ENCODE measurements at places on chromosomes 3 and 15.
A peak's percentile ranks its signal among the peaks of the same experiment; 100 is the strongest.

GRCh38 chr3:189911001-189911400 lies 209.7 kb downstream of the P3H2 start:
- DNase-seq, result no peak

DNA sequence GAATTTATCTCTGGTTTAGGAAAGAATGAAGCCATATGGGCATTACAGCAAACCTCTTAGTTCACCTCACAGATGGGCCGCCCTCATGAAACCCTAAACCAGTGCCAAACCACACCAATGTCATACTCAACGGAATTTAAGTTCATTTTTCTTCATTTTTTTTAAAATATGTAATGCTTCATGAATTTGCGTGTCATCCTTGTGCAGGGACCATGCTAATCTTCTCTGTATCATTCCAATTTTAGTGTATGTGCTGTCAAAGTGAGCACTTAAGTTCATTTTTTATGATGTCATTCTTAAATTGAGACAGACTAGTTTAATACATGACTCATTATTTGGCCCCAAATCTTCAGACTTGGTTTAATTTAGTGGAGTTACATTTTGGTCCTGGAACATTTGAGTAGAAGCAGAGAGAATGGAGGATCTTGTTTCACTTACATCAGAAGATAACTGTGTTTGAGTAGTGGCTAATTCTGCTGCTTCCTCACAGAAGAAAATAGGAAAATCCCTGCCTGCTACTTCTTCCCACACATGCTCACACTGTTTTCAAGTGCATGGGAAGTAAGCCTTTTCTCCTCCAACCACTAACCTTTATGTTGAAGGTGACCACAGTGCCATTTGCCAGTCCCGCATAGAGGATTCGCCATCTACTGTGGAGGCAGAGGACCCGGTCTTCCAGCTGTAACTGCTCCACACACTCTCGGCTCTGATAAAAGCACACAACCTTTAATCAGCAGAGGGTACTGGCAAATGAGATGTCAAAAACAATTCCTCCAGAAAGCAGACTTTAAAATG lies 63.3 kb downstream of the ZNF106 start:
- no peak for DNase-seq

GRCh38 chr3:196966526-196967401 lies 1.9 kb downstream of the PIGZ start:
- DNase-seq, result peak; percentile 88

GRCh38 chr3:157116017-157116416 lies 43.9 kb downstream of the CCNL1 start:
- DNase-seq, result no peak

DNA sequence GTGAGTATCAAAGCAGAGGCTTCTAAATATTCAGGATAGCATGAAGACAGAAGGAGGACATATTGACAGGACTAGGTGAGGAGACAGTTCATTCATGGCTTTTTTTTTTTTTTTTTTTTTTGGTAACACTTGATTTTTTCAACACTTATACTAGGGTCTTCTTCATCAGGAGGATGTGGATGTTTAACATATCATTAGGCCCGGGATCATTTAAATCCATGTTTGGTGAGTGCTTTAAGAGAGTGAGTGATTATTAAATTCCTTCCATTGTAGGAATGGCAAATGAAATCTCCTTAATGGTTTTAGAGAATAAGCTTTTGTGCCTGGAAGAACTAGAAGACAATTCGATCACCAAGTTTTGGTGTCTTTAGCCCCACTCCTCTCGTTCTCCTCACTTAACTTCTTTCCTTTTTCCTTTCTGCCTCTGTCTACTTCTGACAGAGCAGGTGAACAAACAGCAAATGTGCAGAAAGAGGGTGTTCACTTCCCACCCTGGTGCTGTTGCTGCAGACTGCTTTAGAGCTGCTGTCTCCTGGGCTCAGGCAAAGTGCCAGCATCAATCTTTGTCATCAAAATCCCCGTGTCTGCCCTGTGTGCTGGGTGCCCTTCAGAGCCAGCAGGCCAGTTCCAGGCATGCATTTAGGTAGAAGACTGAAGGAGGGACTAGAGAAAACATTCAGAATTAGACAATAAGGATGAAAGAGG lies 35.6 kb upstream of the RAB11A start:
- no peak for DNase-seq

DNA sequence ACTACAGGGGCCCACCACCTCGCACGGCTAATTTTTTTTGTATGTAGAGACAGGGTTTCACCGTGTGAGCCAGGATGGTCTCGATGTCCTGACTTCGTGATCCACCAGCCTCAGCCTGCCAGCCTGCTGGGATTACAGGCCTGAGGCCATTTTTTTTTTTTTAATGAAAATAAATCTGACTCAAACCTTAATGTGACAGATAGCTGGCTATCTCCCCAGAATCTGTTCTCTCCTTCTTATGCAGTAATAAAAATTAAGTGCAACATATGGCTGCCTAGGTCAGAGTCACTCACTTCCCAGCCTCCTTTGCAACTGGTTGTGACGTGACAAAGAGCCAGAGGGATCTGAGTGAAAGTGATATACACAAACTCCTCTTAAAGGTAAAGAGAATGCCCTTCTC lies 53.0 kb downstream of the ZNF148 start:
- DNase-seq, result no peak

DNA sequence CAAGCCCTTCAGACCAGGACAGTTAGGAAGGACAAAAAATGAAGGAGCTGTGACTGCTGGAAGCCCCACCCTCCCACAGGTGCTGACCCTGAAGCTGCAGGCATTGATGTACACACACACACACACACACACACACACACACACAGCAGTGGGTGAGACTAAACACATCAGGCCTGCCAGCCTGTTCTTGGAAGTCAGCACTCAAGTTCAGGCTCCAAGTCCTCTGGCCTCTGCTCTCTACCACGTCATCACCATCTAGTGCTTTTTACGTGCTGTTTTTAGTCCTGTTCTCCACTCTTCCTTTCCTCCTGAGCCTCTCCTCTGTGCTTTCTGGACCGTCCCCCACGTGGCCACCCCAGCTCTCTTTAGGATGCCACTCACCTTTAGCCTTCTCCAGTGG lies 5.4 kb upstream of the KBTBD12 start:
- no peak for DNase-seq

DNA sequence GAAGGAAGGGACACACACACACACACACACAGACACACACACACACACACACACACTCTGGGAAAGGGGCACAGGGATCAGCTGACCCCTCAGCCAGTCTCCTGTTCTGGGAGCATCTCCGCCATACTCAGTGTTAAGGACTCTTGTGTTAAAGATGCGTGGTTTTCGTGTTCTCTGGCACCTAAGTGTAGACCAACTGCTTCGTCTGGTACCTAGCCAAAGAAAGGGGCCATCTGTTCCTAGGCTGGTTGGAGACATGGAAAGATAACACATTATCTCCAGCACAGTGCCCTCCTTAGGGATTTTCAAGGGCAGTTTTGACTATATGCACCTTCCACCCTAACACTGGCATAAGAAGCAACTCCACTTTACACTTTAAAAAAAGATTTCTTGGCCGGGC lies 65.1 kb downstream of the EPHB1 start:
- DNase-seq, result no peak

DNA sequence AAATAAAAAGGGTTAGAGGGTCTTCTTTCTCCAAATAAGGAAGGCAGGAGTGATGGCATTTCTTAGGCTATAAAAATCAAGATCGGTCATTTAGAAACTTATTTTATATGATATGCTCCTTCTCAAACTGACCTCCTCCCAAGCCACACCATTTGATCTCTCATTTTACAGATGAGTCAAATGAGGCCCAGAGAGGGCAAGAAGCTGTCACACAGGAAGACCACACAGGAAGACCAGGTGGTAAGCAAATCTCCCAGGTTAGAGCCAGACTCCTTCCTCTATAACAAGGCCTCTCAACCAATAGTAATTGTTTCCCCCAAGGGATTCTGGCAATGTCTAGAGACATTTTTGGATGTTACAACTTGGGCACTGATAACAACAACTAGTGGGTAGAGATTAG lies 13.8 kb downstream of the TLE3 start:
- DNase-seq, result no peak

- no peak for DNase-seq
These were observed 24.2 kb upstream of the CD96 start for GRCh38 chr3:111517801-111518200.

GRCh38 chr15:93319121-93319814 lies 230.3 kb upstream of the RGMA start:
- peak; percentile 69 for DNase-seq

DNA sequence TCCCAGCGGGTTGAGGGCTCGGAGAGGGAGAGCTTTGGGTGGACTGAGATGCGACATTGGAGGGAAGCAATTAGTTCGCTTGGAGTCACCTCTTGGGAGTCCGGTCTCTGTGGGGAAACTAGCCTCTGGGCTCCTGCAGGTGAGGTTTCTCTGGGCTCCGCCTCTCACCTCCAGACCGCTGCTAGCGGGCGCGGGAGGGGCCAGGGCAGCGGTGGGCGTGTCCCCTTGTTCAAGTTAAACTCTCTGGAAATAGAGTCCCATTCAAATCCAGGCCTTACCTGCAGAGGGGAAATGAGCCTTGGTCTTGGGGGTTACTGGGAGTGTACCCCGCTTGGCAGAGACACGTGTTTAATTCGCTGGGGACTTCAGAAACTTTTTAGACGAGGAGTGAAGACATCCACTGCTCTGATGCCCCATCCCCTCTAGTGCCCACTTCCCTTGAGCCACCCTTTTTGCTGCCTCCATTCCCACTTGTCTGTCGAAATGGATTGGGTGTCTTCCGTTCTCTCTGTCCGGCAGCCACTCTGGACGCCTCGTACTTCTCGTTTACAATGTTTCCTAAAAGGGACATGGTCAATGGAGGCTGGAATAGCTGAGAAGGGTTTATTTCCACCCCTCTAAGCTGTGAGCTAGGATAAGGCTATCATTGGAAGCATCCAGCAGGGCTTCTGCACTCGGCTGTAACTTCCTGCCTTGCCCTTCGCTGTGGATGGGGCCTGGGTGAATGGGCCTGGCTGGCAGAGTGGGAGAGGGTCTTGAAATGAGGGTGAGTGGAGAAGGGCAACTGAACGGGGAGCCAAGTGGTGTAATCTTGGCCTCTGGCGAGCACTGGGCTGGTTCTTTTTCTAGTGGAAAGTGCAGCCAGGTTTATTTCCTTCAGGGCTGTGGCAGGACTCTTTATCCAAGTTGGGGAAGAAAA lies 1.1 kb downstream of the MITF start:
- no peak for DNase-seq

- DNase-seq, result no peak
These were observed 106.4 kb upstream of the RPL32 start for GRCh38 chr3:12947504-12948369.

DNA sequence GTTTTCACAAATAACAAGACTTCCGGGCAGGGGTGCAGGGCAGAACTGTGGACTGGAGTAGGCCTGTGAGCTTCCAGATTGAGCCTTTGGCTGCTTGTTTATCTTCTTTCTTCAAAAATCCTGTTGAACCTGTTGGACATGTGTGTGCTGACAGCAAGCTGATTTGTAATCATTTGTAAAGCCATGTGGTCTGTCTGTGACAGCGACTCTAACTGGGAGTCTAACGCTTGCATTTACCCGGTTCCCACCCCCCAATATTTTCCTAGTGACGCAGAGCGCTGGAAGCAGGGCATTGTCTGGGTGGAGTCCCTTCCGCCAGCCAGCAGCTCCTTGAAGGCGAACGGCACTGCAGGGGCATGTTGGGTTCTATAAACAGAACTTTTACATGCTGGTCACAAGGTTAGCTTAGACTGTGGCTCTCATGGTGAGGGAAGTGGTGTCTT lies 85.7 kb upstream of the MYZAP start:
- DNase-seq, result no peak

- DNase-seq, result no peak
These were observed 37.6 kb downstream of the TMCC1 start for GRCh38 chr3:129855832-129856419.

DNA sequence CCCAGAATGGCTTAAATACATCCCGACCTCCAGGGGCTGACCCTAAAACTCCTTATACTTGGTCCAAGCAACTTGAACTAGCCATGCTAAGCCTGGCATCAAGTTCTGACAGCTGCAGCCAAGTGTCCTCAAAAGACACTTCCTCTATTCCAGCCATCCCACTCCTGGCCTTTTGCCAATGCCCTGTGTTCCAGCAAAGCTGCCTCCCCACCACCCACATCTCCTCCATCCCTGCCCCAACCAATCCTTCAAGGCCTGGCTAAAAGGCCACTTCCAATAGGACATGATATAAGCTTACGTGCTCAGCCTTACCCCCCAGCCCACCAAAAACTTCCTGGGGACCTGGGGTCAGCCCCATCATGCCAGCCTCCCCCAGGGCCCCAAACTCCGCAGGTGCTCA lies 40.9 kb downstream of the SEMA3G start:
- no peak for DNase-seq

DNA sequence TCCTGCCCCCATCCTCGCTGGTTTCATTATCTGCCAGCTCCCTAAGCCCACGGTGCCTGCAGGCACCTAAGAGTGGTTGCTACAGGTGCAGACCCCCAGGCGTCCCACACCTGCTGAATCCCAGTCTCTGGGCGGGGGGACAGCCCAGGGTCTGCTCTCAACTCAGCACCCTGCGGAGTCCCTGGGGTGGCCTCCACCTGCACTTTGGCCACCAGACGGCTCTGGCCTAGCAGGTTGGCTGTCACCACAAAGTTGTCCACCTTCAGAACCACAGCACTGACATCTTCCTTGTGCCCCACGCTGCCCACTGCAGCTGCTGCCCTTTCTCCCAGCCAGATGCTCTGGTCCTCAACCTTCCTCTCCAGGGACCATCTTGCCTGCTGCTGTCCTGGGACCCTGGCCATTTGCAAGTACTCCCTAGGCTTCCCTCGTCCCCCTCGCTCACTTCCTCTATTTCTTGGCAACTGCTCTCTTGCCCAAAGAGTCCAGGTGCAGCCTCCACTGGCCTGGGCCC lies 34.9 kb upstream of the SNRPA1 start:
- DNase-seq, result no peak

- DNase-seq, result no peak
These were observed 185.9 kb upstream of the CADM2 start for GRCh38 chr3:84772841-84773240.

GRCh38 chr3:100526613-100527346 lies 34.4 kb downstream of the TMEM45A start:
- no peak for DNase-seq

GRCh38 chr3:126035362-126036050 lies 48.4 kb downstream of the SLC41A3 start:
- peak; percentile 43 for DNase-seq

DNA sequence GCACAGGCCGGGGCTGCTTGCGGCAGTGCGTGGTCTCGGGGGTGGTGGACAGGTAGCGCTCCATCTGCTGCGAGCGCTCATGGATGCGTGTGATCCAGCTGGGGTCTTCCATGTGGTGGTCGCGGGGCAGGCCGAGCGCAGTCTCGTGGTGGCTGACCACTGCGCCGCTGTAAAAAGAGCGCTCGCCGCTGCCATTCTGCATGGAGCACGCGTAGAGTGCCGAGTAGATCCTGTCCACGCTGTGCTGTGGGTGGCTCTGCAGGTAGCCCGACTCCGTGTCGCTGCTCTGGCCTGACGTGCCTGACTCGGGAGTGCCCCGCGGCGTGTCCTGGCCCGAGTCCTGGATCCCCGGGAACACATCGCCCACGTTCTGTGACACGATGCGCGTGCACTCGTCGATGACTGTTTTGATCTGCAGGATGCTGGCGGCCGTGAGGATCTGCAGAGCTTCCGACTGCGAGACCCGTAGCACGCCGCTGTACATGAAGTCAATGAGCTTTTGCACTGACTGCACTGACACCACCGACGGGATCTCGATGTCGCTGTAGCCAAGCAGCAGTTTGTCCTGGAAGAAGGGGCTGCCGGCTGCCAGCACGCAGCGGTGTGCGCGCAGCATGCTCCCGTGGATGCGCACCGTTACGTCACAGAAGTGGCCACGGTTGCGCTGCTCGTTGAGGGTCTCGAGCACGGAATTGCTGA lies 57.4 kb downstream of the TIGIT start:
- DNase-seq, result no peak

Measured in mesenteric fat pad (tissue), 1 donor.